ENCODE measurements at places on chromosomes 7 and 10.

DNA sequence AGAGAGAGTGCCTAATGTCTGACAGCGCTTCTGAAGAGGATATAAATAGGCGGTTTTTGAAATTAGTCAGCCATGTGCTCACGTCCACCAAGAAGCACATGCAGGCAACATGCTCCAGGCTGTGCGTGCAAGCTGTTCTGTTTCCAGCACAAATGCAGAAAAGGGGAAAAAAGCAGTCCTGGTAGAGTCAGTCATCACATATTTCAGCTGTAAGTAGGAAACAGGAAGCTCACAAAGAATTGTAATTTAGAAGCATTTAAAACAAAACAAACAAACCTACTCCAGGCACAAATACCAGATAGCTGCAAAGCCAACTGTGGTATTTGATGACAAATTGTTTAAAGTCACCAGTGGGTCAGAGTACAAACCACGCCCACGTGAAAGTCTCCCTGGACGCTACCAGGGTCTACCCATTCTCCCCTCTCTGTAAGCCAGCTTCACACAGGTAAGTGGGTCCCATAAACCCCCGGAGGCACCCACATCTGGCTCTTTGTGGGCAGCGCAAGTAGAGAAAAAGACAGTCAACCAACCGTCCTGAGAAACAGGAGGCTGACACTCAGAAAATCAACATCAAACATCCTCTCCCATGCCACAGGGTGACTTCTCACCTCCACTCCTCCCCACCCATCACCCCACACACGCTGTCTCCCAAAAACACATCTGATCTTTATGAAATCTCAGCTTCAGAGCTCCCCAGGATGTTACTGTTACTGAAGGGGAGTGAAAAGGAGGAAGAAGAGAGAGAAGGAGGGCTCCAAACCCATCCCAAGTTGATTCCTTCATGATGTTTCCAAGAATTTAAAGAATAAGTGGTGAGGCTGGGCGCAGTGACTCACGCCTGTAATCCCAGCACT lies 186.4 kb downstream of the FAM107B start:
- DNase-seq, result peak; percentile 80

DNA sequence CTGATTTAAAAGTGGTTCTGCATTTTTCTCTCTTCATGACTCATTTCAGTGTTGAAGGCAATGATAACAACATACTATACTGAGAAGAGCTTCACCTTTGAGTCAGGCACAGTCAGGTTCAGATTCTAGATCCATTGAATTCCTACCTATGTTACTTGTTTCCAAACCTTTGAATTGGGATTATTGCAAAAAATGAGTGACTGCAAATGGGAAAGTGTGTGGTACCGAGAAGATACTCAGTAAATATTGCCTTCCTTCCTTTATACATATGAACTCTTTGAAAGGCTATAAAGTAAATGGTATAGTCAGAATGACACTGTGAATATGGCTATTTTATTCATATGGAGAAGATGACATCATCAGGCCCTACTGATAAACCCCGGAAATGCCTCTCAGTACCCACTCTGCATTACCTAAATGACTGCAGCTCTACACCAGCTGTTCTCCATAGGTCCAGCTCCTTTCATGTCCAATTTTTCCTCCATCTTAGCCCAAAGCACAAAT lies 66.7 kb upstream of the FGL2 start:
- peak; percentile 29 for DNase-seq

DNA sequence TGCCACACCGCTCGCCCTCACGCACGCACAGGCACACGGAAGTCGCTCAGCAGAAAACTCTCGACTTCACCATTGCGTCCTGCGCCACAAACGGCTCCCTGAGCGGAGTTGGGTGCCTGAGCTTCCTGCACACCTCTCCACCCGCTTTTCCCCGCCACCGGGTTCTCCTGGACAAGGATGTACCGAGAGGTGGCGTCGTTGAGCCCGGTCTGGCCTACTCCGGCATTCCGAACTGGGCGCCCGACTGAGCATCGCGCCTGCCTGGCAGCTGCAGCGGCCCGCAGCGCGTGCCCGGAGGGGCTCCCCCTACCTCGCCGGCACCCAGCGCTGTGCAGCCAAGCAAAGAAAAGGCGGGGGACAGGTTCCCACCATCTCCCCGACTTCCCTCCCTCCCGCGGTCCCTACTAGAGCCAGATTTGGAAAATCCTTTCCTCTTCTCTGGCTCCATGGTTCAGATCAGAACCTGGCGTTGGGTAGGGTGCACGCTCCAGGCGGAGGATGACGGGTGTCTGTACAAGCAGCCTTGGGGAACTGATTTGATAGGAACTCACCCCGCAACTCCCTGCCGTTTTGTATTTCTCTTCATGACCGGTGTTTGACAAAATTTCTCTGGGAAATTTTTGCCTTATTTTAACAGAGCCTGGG lies 1.7 kb downstream of the SORCS3 start:
- DNase-seq, result peak; percentile 82

DNA sequence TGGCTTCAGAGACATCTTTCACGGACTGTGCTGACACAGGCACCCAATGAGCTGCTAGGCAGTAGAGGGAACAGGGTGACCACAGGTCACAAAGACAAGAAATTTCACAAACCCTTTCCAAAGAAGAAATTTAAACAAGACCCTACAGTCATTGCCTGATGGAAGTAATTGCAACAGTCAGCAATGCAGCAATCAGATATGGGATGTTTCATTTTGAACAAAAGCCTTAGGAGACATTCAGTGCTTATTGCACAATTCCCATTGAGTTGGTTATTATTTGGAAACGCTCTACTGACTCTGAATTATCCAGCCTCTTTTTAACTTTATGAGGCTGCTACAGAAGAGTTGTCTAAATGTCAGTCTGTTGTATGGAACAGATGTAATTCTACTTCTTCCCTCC lies 85.5 kb downstream of the ETV1 start:
- DNase-seq, result peak; percentile 33

- no peak for DNase-seq
Measured at GRCh38 chr7:99086532-99086931, 57.4 kb downstream of the SMURF1 start.

- DNase-seq, result peak; percentile 99
Measured at GRCh38 chr7:28855538-28856217, 102.5 kb downstream of the TRIL start.

Measured in kidney tubule cell (primary cell).